ENCODE measurements at places on chromosomes 1 and 21. TPM values are rescaled to one million over a fixed set of nuclear protein-coding genes. Genes with fewer than 3 reads are reported as not detected.

DNA sequence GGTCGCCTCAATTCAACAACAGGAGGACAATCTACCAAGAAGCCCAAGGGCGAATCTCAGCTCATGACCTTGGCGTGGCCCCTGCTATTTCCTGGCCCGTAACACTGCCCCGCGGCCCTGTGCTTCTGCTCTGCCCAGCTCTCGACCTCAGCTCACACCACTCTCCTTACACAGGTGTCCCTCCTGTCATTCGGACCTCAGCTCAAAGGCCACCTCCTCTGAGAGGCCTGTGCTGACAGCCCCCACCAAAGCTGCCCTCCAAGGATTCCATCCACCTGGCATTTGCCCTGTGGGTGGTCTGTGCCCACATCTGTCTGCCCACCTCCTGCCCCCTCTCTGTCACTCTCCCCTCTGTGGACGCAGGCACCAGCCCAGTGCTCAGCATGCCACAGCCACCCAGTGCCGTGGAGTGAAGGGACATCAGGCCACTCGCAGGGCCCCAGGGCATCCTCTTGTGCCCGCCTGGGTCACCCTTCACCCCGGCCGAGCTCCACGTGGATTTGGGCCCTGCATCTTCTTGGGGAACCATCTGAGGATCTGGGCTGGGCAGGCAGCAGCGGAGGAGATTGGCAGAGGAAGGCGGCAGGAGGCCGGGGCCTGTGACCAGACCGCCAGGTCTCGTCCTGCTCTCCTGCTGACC, 70.3 kb downstream of the DHRS3 start:
- DNase-seq: no peak

- no peak for DNase-seq
These were observed 13.1 kb downstream of the SLC5A9 start for GRCh38 chr1:48235652-48236051.

- no peak for DNase-seq
These were observed 178.1 kb upstream of the RUNX1 start for GRCh38 chr21:35226968-35227744.

SAMD13 gene
- 8.1 TPM for polyA plus RNA-seq

DNA sequence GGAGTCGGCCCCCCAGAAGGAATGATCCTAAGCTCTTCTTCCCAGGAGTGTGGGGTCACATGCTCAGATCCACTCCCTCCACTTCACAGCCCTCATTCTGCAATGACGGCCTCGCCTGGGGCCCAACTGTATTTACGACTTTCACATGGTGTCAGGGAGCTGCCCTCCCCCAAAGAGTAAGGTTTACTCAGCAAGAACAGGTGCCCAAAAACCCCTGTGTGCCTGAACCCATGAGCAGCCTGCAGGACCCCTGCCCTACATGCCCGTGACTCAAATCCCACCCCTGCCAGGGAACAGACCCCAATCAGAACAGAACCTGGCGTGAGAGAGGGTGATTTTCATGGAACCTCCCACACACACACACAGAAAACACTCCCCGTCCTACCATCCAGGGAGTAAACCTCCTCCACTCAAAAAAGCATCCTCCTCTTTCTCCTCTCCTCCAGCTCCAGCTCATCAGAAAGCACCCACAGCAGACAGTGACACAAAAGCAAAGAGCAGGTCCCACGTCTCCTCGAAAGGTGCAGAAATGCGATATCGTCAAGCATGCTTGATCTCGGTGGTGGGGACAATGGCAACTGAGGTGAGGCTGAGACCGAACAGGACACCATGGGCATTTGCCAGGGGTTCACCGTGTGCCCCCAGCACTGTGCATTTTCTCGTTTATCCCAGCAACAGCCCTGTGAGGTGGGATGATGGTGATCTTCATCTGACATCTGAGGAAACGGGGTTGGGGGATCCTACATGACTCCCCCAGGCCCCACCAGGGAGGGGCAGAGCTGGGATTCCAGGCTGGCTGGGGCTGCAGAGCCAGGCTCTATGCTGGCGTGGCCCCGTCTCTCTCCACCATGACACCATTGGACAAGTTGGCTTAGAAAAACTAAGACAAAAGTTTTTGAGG, 397.9 kb downstream of the NPHP4 start:
- no peak for DNase-seq

DNA sequence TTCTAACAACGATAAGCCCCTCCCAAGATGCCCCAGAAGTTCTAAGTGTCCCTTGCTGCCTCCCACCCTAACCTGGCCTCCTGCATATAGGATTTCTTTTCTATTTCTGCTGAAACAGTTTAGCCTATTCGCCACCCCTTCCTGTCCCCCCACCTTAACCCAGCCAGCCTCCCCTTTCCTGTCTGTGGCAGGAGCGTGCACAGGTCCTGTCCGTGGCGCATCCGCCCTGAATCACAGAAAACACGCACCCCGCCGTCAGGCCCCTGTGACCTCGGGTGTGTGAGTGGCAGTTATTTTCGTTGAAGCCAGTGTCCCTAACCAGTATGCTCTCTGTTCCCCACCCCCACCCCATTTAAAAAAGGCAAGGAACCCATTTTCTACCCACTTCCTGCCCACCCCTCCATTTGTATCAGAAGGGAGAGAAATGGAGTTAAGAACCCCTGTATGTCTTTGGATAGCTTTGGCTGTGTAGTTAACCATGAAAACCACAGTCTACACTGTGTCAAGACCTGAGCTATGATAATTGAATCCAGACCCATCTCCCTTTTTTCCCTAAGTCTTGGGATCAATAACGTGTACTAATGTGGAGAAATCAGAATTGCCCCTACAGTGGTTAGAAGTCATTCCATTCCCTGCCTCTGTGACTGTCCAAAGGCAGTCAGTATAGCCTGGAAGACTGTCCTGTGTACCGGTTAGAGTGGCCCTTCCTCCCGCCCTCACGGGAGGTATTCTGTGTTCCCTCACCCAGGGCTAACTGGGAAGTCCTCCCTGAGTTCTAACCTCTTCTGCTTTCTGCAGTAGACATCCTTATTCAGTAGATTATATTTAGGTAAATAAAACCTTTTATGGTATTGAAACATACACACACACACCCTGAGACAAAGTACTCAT, 1.8 kb downstream of the PLEKHO1 start:
- no peak for DNase-seq

NCDN gene
- polyA plus RNA-seq: 15.7 TPM
